ENCODE measurements at places on chromosomes 11 and 22. TPM values are rescaled to one million over a fixed set of nuclear protein-coding genes. Genes with fewer than 3 reads are reported as not detected.

APOBEC3C gene
- 35.5 TPM for polyA plus RNA-seq

GRCh38 chr22:35230839-35231584 is 26.3 kb upstream of the HMGXB4 start:
- no peak for DNase-seq

- no peak for DNase-seq
Measured at GRCh38 chr22:29213493-29213892, 7.8 kb downstream of the EMID1 start.

GPHA2 gene
- not detected for polyA plus RNA-seq

GRCh38 chr11:65782816-65783228 is 2.0 kb upstream of the AP5B1 start:
- DNase-seq = no peak

GRCh38 chr22:38455076-38455529 is at the start of gene KCNJ4:
TSS of gene KCNJ4 (minus strand) at chr22:38455199. CDS start at chr22:38428132, 27,067 bp downstream.
- DNase-seq = no peak

CADM1 gene
- polyA plus RNA-seq = 70.7 TPM

DTX4 gene
- polyA plus RNA-seq = 1.4 TPM

PTPN5 gene
- not detected for polyA plus RNA-seq

- no peak for DNase-seq
Measured at GRCh38 chr11:337711-338110, 17.1 kb upstream of the IFITM3 start.

DNA sequence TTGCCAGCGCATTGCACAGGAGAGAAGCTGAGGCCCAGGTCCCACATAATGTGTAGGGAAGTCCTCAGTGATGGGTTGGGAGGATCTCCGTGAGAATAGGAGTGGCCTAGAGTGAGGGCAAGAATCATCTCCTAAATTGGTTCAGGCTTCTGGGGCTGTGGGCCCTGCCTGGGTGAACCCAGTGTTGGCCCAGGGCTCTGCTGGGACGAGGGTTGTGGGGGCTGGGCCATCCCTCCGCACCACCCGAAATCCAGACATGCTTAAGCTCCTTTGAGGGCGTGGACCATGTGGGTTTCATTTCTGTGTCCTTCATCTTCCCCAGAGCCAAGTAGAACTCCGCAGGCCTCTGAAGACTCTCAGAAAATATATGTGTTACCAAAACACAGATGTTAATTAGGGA is 3.7 kb downstream of the MICALL1 start:
- DNase-seq = no peak

DNA sequence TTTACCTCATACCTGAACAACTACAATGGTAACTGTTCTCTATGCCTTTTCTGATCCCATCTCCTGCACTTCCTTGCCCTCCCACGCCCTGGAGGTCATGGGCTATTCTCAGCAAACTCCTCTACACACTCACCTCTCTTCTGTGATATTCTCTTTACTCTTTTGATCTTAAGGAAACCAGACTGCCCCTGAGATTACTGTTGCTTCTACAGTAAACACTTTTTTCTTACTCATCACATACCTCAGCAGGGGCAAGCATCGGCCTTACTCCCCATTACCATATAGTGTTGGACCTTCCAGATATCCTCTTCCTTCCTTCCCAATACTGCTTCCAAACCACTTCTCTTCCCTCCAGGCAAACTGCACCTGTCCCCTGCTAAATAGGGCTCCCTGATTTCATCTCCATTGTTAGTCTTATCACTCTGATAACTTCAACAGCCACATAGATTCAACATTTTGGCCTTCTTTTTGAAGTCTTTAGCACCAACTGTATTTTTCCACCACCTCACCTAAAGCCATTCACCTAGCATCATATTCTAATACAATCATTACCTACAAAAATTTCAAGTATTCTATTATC is 141.2 kb downstream of the RBFOX2 start:
- peak; percentile 21 for DNase-seq

DNA sequence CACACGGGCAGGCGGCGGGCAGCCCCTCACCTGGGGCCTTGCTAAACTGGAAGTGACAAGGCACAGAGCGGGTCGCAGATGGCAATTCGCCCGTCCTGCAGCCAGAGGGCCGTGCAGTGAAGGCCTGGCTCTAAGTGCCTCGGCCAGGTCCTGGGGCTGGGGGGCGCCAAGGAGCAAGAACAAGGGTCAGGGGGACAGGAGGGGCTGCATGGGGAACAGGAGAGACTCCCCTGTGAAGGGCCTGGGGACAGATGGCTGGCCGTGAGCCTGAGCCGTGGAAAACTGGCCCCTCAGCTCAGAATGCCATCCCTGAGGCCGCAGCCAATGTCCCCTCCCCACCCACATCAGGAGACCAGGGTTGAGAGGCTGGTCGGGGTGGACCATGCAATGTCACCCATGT is 60.0 kb downstream of the RTL6 start:
- no peak for DNase-seq

MRGPRX4 gene
- polyA plus RNA-seq = not detected

DNA sequence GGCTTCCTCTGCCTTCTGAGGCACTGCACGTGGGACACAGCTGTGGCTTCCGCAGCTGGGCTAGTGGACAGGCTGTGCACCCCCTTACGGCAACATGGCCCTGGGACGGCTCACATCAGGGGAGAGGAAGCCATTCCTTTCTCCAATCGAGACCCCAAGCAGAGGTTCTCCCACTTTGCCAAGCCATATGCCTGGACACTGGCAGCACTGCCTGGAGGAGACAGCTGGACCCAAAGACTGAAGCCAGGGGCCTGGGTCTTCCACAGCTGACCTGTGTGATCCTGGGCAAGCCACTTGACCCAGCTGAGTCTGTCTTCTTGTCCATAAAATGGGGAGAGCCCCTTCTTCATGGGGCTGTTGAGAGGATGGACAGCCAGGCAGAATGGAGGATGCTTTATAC is 65.4 kb downstream of the SHISAL1 start:
- no peak for DNase-seq

TBX10 gene
- polyA plus RNA-seq = not detected

GRCh38 chr11:30436801-30437200 is 113.9 kb downstream of the ARL14EP start:
- DNase-seq = no peak

DNA sequence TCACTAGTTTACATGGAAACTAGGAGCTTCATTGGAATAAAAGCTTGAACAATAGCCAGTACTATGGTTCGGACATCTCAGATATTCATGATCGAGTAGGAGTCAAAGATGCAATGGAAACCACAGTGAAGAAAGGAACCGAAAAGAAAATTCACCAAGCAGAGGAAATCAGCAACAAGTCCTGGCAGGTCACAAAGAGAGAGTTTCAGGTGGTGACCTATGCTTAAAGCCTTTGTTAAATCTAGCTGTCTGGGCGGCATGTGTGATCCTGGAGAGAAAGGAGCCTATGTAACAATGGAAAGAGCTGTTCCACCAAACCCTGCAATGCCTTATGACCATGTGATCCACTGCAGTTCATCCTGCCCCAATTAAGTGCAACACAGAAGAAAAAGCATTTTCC is 68.9 kb upstream of the POU2AF2 start:
- no peak for DNase-seq

OR8A1 gene
- not detected for polyA plus RNA-seq

All from AG04450 (cell line).